ENCODE measurements at places on chromosomes 13 and 19.
A peak's percentile ranks its signal among the peaks of the same experiment; 100 is the strongest.

GRCh38 chr13:106274551-106275203 lies 260.8 kb downstream of the EFNB2 start:
- DNase-seq, result no peak

DNA sequence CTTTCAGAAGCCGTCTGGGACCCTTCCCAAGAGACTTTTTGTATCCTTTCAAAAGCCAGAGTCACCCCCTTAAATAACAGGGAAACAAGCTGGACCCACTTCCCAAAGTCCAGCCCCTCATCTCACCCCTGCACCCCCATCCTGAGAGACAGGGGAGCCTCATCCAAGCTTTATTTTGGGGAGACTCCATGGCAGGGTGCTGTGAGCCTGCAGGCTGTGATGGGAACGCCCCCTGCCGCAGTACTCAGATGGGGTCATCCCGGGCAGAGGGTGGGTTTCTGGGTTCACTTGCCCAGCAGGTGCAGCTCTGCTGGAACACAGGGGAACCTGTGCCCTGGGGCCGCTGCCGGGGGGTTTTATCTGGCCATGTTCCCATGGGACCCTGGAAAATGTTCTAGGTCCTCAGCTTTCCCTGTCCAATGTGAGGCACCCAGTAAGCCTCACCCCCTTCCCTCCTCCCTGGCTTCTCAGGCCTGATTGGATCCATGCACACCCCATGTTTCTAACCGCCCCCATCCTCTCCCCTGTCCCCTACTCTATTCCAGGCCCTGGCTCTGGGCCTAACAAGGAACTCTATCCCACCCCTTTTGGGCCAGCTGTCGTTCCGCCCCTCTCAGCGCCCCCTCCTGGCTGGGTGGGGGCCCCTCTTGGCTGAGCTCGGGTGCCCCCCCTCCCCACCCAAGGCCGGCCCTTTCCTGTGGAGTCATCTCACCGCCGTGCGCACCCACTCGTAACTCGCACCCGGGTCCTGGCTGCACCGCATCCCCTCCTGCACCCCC lies 1.0 kb downstream of the HIF3A start:
- DNase-seq, result no peak

DNA sequence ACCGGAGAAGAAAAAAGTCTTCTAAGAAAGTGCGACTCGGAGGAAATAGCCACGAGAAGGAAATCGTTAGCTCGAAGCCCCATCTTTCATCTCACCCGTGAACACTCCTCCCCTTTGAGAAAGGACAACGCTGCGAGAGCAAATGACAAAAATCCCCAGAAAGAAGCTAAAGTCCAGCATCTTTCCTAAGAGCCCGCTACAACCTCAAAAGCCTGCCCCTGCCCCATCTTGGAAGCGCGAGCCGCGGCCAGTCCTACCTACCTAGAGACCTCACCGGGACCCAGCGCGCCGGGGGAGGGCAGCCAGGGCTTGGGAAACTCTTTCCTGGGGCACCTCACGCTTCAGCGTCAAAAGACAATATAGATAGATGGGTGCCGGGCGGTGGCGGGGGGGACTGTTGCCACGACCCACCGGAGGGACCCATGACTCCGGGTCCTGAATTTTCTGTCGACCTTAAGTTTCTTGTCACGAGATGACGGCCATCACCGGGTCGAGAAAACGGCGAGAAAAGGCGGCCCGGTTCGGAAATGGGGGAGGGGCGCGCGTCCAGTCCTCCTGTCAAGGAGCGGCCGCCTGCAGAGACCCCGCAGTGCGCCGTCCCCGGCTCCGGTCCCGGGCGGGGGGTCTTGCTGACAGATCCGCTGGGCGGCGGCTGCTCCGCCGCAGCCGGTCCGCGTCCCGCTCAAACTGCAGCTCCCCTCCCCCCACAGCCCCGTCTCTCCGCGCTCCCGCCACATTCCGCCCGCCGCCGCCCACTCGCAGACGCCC lies 65.9 kb downstream of the KCNRG start:
- peak; percentile 32 for DNase-seq

- no peak for DNase-seq
Observed at GRCh38 chr13:50800091-50800739, 43.3 kb downstream of the DLEU7 start.

GRCh38 chr19:45340232-45340898 lies at the start of gene KLC3:
Gene KLC3, plus strand, starts transcription at chr19:45340750. Its CDS starts 4,792 bp downstream, at chr19:45345542.
- DNase-seq, result peak; percentile 38

DNA sequence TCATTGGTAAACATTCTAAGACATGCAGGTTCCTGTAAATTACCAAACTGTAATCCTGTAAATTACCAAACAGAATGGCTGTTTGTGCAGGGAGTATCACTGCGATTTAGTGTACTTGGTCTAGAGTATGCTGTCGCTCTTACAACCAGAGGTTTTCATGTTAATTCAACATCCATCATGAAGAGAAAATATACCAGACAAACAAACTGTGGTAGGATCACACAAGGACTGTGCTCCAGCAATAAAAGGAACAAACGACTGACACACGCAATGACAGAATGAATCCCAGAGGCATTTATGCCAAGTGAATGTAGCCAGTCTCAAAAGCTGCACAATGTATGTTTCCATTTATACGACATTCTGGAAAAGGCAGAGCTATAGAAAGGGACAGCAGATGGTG lies 31.2 kb downstream of the RFX2 start:
- DNase-seq, result no peak

- peak; percentile 20 for DNase-seq
Observed at GRCh38 chr13:109790942-109791605, 4.7 kb upstream of the IRS2 start.

- DNase-seq, result peak; percentile 9
Observed at GRCh38 chr13:111485491-111486250, 165.2 kb downstream of the TEX29 start.

DNA sequence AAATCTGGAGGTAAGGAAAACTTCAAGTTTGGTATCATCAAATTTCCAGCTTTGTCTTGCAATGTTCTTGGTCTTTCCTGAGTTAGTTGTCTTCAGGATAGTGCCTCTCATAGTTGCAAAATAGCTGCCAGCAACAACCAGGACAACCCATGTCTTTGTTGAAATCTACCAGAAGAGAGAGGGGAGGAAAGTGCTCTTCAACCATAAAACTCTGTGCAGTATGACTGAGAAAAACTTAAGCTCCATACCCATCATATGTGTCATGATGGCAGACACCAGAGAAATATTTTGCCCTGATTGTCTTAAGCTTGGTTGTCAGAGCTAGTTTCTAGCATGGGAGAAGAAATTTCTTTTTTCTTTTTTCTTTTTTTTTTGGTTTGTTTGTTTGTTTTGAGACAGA lies 103.3 kb downstream of the SPRY2 start:
- no peak for DNase-seq

GRCh38 chr13:37302686-37303085 lies 197.2 kb upstream of the CSNK1A1L start:
- DNase-seq, result no peak

DNA sequence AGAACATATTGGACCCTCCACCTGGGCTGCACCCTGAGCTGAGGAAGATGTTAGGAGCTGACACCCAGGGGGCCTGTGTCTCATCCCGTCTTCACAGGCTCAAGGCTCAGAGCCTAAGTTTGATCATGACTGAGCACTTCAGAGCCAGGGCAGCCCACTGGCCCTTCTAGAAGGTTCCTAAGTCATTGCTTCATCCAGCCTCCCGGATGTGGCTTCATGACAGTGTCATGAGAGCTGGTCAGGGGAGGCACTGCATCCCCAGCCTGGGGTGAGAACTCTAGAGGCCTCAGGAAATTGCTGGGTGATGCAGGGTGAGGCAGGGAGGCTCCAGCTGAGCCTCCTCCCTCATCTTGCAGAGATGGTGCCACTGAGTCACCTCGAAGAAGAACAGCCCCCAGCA lies 24.9 kb upstream of the PIK3R2 start:
- no peak for DNase-seq

DNA sequence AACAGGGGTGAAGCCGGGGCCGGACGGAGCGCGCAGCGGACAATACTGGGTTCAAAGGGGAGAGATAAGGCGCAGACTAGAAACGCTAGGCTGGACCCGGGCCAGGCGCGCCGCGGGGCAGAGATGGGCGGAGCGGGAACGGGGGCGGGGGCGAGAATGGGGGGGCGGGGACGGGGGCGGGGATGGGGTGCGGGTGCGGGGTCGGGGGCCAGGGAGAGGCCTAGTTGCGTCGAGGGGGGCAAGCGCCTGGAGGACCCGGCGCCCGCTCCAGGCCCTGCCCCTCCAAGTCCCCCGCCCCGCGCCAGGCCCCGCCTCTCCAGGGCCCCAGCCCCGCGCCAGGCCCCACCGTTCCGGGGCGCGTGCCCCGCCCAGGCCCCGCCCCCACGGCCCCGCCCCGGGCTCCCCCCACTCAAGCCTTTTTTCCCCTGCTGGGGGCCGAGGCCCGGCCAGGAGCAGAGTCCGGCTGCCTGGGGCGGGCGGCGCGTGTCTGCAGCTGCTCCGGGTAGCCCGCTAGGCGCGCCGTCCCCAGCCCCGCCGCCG lies at the start of gene CERS4:
CERS4 (plus strand) TSS at position 449 of the 540 bp plus-strand sequence. CDS start 41,707 bp downstream, outside the sequence.
- DNase-seq, result peak; percentile 72

- no peak for DNase-seq
Observed at GRCh38 chr19:39021063-39021462, 11.3 kb downstream of the FBXO27 start.

DNA sequence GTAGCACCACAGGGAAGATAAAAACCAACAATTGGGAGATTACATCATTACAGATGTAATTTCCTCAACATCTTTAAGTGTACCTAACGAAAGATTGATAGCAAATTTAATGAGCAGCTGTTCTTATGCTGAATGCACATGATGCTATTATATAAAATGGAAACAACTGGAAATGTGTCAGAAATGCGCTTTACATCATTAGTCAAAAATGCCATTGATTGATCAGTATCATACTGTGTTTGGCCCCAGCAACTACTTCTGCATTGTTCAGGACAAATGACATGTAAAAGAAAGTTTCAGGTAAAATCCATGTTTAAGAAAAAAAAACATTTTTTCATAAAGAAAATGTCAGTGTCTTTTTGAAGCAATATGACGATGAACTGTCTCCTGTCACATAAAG lies 625.5 kb upstream of the MIR17HG start:
- no peak for DNase-seq

DNA sequence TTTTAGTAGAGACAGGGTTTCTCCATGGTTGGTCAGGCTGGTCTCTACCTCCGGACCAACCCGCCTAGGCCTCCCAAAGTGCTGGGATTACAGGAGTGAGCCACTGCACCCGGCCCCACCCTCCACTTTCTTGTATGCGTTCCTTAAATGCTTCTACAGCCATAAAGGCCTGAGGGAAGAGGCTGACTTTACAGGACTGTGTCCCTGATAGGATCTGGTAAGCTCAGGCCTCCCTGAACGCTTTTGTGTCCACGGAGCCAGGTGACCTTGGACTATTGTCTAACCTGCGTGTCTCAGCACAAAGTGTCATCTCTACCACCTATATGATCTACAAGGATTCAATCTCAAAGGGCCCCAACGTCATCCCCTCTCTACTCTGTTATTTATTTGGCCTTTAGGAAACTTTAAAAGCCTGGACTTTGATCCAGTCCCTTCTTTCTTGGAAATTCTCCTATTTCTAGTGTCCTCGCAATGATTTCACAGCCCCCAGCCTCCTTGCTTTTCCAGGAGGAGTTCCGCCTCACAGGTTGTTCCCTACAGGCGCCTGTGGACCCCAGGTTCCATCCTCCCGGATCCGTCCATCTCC lies 701 bp downstream of the ZNF552 start:
- no peak for DNase-seq

DNA sequence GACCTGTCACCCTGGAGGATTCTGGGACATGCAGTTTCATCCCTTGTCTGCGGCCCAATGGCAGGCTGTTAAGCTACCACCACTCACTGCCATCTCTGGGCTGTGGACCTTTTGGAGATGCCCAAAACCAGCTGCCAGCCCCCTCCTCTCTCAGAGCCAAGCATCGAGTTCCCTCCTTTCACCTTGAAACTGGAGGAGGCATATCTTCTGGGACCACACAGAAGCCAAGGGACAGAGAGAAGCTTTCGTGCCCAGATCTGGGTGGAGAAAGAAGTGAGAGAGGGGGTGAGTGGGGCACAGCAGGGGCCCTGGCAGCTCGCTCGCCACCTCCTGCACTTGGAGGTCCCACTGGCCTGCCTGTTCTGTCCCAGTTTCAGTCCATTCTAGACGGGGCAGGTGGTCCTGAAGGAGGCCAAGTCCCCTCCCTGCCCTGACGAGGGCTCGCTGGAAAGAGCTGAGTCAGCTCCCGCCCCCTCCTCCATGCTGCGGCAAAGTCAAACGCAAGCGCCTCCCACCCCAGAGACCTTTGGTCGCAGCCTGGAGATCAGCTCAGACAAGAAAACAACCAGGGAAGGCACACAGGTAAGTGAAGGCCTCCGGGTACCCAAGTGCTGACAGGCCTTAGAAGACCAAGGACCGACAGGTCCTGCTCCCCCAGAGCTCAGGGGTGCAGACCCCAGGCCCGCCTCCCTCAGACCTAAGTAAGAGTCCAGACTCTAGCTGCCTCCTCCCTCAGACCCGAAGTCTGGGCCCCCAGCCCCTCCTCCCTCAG lies 3.8 kb downstream of the BCAT2 start:
- no peak for DNase-seq

GRCh38 chr13:27770809-27771208 lies 21.5 kb upstream of the GSX1 start:
- no peak for DNase-seq

DNA sequence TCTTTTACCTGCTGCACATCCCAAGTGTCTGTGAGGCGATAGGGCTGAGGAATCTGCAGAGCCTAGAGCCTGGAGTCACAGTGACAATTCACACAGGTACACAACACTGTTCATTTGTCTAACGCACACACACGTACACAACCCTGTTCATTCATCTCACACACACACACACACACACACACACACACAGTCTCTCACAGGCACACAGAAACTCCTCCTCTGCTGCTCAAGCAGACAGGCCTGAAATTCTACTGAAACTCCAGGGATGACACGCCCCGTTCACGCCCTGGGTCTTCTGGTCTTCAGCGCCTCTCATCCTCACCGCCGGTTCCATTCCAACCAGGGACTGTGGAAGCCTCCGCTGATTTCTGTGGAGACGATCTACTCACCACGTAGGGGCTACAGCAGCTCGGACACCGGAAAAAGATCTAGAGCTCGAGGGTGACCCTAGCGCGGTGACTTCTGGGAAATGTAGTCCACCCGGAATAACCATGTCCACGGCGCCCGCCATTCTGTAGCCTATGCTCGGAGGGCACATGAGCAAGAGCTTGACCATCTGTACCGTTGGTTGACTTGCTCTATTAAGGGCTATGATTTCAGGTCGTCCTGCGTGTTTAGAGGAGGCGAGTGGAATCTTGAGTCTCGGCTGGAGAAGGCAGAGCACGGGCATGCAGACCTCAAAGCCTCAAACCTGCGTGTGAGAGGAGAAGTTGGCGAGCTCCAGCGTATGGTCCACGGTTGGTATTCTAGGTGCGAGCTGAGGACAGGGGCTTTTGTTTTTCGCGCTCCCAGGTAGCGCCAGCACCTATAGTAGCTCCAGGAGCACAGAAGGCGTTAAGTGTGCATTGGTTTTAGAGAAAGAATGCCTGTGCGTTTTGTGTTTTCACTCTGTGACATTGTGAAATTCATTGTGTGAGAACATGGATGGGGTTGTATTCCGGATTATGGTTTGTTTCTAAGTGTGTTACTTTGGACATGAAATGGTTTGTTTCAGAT lies 33.4 kb downstream of the ZNF45 start:
- peak; percentile 67 for DNase-seq
